GM12892 (cell line): ENCODE measurements at places on chromosomes 4 and X.
A peak's percentile ranks its signal among the peaks of the same experiment; 100 is the strongest.

- DNase-seq, result no peak
These were observed 9.0 kb downstream of the HMGB2 start for GRCh38 chr4:173325007-173325736.

- DNase-seq, result no peak
These were observed 5.4 kb upstream of the PHOX2B start for GRCh38 chr4:41753942-41754341.

- DNase-seq, result no peak
These were observed 262.8 kb downstream of the PRDM5 start for GRCh38 chr4:120659616-120660170.

GRCh38 chrX:133527415-133527814 is 112.1 kb upstream of the GPC4 start:
- DNase-seq, result no peak

DNA sequence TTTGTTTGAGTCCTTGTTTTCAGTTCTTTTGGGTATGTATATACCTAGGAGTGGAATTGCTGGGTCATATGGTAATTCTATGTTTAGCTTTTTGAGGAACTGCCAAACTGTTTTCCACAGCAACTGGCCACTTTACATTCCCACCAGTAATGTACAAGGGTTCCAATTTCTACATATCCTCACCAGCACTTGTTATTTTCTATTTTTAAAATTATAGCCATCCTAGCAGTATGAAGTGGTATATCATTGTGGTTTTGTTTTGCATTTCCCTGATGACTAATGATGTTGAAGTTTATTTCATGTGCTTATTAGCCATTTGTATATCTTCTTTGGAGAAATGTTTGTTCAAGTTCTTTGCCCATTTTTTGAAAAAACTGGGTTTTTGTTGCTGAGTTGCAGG is 39.6 kb downstream of the TMEM164 start:
- no peak for DNase-seq

GRCh38 chr4:166499820-166500219 is 626.8 kb downstream of the TLL1 start:
- DNase-seq, result no peak

GRCh38 chr4:168516841-168517240 is 20.0 kb downstream of the PALLD start:
- DNase-seq, result no peak

DNA sequence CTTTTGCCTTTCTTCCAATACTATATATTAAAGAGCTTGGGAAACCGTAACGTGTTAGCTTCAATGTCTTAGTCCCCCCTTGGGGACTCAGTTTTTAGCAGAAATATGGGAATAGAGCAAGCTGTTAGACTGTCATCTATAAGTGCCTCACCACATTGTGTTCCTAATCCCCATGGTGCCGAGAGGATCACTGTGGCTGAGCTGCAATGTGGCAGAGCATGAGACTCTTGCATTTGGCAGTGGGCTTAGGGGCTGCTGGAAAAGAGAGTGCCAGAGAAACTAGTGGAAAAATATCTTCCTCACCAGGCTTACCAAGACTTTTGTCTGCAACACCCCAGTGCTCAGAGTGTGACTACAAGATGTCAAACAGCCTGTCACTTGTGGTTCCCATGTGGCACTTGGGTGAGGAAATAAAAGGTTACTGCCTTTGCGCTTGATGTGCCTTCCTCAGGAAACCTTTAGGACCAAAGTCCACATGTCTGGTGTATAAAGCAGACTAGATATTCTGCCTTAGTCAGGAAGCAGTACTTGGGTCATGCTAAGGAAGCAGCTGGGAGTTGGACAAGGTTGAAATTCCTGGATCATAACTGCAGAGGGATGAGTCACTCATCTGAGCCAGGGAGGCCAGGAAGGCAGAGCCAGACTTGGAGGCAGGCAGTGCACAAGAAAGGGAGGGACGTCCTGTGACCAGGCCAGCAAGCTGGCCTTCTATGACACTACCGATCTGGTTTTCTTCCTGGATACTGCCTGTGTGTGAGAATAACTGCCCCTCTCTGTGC is 9.7 kb upstream of the MAGEA4 start:
- DNase-seq, result no peak

GRCh38 chr4:157282019-157282418 is 61.5 kb downstream of the GRIA2 start:
- DNase-seq, result no peak

DNA sequence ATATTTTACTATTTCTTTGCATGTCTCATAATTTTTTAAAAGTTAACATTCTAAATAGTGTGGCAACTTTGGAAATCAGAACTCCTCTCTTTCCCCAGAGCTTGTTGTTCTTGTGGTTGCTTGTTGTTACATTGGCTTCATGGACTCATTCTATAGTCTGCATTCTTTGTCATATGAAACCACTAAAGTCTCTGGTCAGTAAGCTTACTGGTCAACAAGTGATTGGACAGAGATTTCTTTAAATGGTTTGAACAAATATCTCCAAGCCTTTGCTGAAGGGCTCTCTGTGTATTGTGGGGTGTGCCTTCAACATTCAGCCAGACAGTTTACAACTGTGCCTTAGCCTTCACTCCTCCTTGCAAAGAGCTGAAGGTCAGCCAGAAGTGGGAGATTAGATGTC is 147.2 kb downstream of the OPHN1 start:
- no peak for DNase-seq

GRCh38 chr4:15652841-15653240 is 2.3 kb downstream of the FBXL5 start:
- DNase-seq, result no peak

- no peak for DNase-seq
These were observed 206.7 kb upstream of the SLIT2 start for GRCh38 chr4:20044966-20045365.

DNA sequence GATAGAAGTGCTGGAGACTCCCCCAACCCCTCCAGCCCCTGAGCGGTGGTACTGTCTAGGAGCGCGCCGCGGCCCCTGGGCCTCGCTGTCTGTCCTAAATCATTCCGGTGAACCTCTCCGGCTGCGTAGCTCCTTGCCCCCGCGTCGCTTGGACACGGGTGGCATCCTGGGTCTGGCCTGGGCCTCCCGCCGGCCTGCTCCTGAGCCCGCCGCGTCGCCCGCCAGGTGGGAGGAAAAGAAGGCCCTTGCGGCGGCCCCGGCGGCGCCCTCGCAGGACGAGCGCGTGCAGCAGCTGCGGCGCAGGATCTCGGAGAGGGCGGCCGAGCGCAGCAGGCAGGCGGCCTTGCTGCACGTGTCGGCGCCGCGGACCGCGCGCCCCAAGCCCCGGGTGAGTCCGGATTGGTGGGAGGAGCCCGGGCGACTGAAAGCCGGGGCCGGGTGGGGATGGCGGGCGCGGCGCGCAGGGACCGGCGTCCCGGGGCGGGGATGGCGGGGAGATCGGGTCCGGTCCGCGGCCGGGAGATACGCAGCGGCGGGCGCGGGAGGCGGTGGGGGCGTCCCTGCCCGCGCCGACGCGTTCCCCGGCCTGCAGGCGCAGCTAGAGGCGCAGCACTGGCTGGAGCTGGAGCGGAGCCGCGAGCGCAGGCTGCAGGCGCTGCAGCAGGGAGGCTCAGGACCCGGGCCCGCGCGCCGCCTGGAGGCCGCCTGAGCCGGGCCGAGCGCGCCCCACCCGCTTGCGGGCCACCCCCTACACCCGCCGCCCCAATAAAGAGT is 6.5 kb upstream of the RNF4 start:
- peak; percentile 88 for DNase-seq

DNA sequence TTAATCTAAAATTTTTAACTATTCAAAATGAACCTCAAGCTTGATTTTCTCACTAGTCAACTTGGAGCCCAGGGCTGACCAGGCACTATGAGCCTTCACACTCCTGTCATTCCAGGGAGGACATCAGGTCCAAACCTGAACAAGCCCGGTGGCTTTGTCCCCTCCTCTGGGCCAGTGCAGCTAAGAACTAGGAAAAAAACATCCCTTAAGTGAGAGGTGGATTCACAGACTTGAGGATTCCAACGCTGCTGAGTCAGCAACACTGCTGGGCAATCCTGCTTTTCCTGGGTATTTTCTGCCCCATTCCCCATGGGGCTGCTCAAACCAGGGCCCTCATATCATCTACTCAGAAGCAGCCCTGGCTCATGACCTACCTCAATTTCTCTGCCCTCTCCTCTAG is 4.0 kb downstream of the RNF212 start:
- DNase-seq, result no peak

GRCh38 chr4:115117651-115118050 is 4.2 kb upstream of the NDST4 start:
- no peak for DNase-seq

DNA sequence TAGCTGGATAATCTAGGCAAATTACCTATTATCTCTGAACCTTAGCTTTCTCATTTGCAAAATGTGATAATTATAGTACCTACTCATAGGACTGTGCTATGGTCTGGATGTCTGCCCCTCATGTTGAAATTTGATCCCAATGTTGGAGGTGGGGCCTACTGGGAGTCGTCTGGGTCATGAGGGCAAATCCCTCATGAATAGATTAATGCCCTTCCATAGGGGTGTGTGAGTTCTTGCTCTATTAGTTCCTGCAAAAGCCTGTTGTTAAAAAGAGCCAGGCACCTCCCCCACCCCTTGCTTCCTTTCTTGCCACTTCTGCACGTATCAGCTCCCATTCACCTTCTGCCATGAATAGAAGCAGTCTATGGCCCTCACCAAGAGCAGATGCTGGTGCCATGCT is 73.9 kb downstream of the SERTM2 start:
- DNase-seq, result no peak

DNA sequence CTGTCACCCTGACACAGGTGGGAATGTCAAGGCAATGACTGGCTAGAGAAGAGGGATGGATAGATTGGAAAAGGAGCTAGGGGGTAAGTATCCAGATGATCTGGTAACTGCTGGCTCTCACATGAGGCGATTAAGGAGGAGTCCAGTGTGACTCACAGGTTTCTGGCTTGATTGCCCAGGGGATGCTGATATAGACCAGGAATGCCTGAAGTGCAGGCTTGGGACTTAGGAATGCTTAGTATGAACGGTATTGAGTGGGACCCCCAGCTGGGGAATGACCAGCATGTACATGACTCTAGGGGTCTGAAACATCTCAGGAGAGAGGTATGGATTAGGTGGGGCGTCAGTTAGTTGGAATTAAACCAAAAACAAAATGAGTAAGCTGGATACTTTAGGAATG is 65.8 kb upstream of the PRPS1 start:
- no peak for DNase-seq

GRCh38 chr4:1599491-1600210 is 84.5 kb downstream of the FAM53A start:
- DNase-seq, result no peak

- no peak for DNase-seq
These were observed 141.7 kb downstream of the BRWD3 start for GRCh38 chrX:80667967-80668366.

- no peak for DNase-seq
These were observed 2025.2 kb downstream of the PCDH7 start for GRCh38 chr4:32745351-32745750.

- DNase-seq, result no peak
These were observed 119.8 kb downstream of the DRD5 start for GRCh38 chr4:9901257-9901656.

GRCh38 chr4:16116019-16116418 is 32.2 kb upstream of the PROM1 start:
- no peak for DNase-seq

DNA sequence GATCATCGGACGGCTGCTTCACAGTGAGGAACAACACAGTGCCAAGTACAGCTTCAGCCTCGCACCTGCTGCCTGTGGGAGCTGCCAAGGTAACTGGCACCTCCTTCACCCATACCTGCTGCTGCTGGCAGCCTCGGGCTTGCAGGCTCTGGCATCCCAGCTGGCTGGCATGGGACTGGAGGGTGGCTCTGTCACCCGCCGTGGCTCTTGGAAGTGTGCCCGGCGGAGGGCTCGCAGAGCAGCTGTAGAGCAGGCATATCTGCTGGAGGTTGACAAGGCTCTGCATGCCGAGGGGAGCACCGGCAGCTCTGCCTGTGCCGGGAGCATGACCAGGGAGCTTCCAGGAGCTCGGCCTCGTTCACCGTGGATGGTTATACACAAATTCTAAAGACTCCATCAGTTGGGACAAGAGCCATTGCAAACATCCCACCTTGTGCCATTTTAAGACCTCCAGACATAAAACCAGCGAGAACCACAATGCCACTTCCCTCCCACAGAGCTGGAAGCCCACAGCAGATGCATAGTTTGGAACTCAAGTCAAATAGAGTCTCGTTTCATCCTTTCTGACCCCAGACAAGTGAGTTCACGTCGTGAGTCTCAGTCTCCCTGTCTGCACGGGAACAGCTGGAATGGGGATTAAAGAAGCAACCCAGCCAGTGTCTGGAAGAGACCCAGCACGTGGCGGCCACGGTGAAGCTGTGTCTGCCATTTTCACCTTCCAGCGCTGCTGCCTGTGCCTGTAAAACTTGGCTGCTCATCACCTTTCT is 84.3 kb upstream of the PSAPL1 start:
- DNase-seq, result no peak

GRCh38 chrX:103431316-103431715 is 55.0 kb downstream of the BEX3 start:
- no peak for DNase-seq

- no peak for DNase-seq
These were observed 294.7 kb downstream of the NAF1 start for GRCh38 chr4:162871990-162872389.

DNA sequence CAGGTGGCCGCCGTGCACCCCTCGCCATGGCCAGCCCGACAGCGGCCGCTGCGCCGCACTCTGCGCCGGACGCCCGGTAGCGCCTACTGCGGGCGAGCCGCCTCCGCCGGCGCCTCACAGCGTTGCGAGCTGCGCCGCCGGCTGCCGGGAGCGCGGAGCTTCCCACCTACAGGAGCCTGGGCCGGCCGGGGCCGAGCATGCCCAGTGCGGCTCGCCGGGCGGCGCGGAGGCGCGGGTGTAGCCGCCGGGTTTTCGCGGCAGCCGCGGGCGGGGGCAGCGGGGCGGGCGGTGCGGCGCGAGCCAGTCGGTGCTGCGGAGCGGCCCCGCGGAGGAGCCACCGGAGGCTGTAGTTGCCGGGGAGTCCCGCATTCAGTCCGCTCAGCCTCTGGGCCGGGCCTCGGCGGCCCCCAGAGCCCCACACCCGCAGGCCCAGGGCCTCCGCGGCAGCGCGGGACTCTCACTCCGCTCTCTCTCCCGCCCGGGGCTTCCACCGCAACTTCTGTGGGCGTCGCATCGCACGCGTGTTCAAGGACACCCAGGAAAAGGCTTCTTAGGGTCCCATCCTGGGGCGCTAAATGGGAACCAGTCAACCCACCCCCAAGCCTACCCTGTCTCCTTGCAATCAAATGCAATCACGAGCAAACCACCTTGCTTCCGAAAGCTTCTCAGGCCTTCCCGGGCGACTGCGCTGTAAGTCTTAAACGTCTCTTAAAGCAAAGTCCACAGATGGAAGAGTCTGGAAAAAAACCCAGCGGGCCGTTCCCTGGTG is at the start of gene MFAP3L:
Gene MFAP3L (minus strand): TSS at position 143 of the 769 bp plus-strand sequence. CDS start 20,518 bp downstream, outside the sequence.
- DNase-seq, result peak; percentile 74

DNA sequence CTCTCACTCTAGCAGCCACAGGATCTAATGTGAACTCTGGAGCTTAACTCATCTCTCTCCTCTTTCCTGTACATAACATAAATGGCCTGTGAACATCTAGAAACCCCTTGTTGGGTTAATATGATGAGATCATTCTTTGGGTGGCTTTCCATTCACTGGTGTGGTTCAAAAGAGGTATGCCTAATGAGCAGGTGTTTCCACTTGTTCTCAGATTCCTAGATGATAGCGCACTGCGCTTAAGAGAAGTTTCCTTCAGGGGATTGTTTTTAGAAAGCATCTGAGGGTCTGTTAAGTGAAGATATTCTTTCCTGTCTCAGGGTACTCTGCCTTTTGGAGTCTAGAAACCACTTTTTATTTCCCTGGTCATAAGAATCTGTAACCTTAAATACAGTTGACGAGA is 32.5 kb downstream of the FRMPD4 start:
- no peak for DNase-seq

GRCh38 chr4:143397887-143398286 is 61.2 kb downstream of the GAB1 start:
- no peak for DNase-seq

GRCh38 chrX:40298069-40298468 is 200.3 kb upstream of the BCOR start:
- DNase-seq, result no peak
